NCI-H1930 (cell line): ENCODE measurements at places on chromosomes 1 and 21.

GRCh38 chr21:38356883-38357625, 100.3 kb downstream of the KCNJ15 start:
- no peak for DNase-seq

GRCh38 chr1:180956028-180956640, 43.4 kb downstream of the KIAA1614 start:
- no peak for DNase-seq

DNA sequence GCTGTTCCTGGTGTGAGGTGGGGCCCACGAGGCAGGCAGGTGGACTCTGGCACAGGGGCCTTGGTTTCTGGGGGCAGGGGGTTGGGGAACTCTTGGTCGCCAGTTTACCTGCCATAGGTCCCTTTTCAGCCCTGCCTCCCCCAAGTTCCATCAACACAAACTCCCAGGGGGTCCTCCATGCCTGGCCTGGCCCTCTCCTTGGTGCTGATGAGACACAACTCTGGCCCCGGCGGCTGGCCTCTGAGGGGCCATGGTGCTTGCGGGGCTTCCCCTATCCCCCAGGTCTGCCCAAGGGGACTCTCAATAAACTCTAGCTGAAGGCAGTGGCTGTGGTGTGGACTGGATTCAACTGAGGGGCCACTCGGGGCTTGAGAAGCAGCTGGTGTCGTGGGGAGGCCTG, 16.0 kb downstream of the HTR6 start:
- no peak for DNase-seq

DNA sequence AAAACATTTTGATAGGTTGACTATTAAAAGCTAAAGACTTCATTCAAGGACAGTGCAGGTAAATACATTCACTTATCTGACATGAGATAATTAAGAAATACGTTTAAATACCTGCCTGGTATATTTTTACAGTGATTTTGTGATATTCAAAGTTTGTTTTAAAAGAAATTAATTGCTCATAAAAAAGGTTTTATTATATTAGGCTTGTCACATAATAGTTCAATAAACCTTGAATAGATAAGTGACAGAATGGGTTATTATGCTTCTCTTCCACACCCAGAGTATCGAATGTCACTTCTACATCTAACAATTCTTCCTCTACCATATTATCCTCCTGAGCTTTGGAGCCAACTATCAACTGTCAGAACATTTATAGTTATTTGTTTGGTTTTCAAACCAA, 60.0 kb downstream of the LTN1 start:
- no peak for DNase-seq

- DNase-seq = peak; percentile 89
Measured at GRCh38 chr1:15834406-15835204, 12.9 kb upstream of the SPEN start.

GRCh38 chr1:65207317-65207716, 59.3 kb downstream of the AK4 start:
- no peak for DNase-seq
